ENCODE measurements at places on chromosomes 16 and 17.

GRCh38 chr17:82690786-82691489, 7.6 kb downstream of the RAB40B start:
- DNase-seq: no peak

DNA sequence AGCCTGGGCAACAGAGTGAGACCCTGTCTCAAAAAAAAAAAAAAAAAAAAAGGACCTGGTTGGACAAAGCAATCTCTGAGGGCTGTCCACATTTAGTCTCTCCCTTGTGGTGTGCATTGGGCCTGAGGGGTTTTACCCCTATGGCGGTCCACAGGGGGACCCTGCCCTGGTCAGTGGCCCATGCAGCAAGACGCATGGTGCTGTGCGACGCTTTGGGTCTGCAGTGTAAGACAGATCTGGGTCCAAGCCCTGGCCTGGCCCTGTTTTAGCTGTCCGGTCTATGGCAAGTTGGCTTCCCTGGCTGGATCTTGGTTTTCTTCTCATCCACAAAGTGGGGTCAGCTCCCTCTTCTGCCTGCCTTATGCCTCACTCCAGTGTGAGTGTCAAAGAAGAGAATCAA, 123.2 kb upstream of the NLRP1 start:
- no peak for DNase-seq

- DNase-seq: no peak
These were observed 23.0 kb downstream of the KATNB1 start for GRCh38 chr16:57758331-57759117.

GRCh38 chr17:31487648-31488263, 96.3 kb downstream of the RAB11FIP4 start:
- DNase-seq: no peak

DNA sequence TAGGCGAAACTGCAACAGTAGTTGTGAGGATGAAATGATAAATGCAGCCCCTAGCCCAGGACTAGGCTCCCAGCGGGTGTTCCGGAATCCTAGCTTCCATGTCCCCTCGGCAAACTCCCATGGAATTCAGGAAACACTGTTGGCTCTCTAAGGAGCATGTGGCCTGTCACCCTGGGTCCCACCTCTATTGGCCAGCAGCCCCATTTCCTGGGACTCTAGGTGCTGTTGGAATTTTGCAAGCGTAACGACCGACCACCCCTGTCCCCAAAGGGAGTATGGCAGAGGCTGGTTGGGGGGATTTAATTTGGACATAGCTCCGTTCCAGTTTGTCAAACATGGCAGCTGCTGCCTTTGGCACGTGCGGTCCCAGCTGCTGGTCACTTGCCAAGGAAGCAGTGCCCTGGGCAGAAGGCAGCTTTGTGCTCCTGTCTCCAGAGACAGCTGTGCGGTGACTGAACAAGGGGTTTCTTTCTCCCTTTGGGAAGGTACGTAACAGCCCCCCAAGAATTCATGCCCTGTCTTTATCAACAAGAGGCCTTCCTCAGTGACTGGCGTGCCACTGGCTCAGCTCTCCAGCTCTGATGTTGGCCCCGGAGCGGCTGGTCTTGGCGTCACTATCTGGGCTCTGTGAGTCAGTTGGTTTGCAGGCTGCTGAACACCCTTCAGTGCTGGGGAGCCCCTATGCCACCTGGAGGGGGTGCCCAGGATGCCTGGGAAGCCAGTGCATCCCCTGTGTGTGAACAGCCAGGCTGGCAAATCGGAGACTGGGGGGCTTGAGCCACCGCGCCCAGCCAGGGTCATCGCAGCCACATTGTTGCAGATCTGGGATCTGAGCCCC, 235.2 kb upstream of the TNRC6C start:
- DNase-seq: no peak

DNA sequence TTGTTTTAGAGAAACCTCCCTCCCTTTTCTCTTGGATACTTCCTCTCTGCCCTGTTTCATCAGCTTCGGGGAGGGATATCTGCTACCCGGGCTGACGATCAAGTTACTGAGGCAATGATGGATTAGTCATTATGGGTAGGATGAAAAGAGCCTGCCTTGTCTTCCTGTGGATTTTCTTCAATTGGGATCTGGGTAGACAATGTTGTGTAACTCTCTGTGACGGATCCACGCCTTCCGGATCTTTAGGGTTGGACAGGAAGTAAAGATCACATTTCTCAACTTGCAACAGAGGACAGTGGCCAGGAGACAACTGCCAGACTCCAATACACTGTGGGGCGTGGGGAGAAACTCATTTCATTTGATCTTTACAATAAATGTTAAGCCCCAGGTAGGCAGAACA, 11.3 kb upstream of the CHST6 start:
- peak; percentile 86 for DNase-seq

GRCh38 chr17:79952265-79952877, 83.3 kb downstream of the TBC1D16 start:
- no peak for DNase-seq

- no peak for DNase-seq
These were observed 106.2 kb upstream of the ZNF469 start for GRCh38 chr16:88276591-88276990.

GRCh38 chr17:56119936-56120335, 33.3 kb upstream of the ANKFN1 start:
- DNase-seq: no peak

DNA sequence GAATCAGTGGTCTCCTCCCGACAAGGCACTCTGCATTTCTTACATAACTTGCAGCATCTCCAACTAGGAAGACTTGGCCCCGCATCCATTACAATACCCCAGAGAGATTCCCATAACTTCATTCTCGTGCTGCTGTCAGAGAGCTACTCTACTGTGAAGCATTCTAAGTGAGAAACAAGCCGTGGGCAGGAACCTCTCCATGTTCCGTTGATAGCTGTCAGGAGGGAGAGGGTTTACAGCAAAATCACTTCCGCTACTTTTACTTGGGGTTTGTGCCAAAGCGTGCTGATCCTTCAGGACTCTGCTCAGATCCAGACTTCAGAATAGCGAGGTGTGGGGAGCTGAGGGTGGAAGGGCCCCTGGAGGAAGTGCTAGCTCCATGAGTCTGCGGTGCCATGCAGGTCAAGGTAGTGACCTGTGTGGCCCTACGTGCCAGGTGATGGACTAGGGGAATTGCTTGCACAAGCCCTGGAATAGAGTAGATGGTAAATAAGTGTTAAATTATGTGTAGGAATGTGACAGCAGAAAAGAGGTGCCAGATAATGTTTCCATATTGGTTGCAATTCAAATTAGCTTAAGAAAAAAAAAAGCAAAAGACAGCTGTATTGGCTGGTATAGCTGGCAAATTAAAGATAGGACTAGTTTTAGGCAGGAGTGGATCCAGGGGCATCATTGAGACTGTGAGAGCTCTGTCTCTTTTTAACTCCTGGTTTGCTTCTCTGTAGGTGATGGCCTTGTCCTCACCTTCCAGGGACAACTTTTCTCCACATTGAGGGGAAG, 358.5 kb upstream of the ERCC4 start:
- no peak for DNase-seq

GRCh38 chr17:41710472-41711090, 1.6 kb upstream of the GAST start:
- DNase-seq: no peak

GRCh38 chr16:47448830-47449575, 11.9 kb downstream of the ITFG1 start:
- no peak for DNase-seq

GRCh38 chr17:17792551-17793377, 44.0 kb downstream of the SREBF1 start:
- DNase-seq: no peak

GRCh38 chr17:13785981-13786598, 184.4 kb upstream of the HS3ST3A1 start:
- DNase-seq: peak; percentile 18

DNA sequence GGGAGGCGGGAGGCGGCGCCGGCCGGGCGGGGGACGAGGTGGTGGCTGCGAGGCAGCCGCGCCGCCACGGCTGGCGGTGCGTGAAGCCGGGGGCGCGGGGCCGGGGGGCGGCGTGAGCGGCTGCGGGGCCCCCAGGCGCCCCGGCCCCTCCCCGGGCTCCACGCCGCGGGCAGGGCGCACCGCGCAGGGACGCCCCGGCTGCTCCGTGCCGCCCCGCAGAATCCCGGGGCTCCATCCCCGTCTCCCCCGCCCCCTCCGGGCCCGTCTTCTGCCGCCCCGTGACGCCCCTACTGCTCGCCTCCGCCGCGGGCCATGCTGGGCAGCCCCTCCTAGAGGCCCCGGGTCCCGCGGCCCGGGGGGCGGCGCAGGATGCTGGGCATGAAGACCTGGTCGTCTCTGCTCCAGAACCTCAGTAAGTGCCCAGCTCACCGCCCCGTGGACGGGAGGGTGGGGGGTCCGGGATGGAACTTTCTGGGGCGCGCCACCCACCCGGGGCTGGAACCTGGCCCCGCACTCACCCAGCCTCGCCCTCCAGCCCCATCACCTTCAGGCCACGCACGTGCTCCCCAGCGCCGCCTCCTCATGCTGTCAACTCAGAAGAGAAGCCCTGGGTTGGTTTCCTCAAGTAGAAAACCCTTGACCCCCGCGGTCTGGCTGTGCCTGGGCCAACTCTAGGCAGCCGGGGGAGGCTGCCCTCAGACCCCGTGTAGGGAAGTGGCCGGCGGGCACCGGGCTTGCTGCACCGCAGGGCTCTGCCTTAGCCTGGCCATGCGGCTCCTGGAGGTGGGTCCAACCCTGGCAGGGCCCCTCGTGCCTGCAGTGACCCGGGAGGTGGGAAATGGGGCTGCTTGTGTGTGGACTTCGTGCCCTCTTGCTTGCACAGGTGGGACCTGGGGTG, 150.2 kb upstream of the GSE1 start:
- no peak for DNase-seq

- DNase-seq: no peak
These were observed 96.8 kb downstream of the CNTNAP4 start for GRCh38 chr16:76373998-76374397.

DNA sequence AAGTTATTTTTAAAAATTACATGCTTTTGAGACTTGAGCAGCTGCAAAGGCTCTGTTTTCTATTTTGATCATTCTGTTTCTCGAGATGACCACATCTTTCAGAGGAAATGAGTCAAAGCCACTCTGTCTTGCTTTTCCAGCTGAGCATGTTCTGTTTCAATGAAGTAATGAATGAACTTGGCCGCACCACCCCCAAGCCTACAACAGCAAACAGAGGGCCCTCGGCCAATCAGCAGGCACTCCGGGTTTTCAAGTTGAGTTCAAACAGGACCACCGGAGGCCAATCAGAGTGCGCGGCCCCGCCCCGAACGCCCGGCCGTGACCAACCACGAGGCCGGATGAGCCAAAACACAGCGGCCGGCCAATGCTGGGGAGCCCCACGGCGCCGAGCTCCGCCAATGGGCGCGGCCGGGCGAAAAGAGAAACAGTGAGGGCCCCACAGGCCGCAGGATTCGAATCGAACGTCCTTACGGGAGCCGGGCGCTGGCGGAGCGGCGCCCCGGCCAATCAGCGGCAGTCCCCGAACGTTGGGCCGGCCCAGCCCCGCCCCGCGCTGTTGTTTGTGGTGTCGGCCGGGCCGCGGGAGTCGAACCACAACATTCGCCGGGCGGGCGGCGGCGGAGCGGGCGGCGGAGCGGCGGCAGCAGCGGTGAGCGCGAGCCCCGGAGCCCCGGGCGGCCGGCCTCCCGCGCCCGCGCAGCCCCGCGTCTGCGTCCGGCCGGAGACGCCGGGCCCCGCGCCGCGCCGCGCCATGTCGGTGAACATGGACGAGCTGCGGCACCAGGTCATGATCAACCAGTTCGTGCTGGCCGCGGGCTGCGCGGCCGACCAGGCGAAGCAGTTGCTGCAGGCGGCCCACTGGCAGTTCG, at the start of gene UBALD2:
UBALD2 (plus strand) TSS at position 594 of the 869 bp plus-strand sequence; CDS start at position 752, 158 bp downstream.
- peak; percentile 99 for DNase-seq

DNA sequence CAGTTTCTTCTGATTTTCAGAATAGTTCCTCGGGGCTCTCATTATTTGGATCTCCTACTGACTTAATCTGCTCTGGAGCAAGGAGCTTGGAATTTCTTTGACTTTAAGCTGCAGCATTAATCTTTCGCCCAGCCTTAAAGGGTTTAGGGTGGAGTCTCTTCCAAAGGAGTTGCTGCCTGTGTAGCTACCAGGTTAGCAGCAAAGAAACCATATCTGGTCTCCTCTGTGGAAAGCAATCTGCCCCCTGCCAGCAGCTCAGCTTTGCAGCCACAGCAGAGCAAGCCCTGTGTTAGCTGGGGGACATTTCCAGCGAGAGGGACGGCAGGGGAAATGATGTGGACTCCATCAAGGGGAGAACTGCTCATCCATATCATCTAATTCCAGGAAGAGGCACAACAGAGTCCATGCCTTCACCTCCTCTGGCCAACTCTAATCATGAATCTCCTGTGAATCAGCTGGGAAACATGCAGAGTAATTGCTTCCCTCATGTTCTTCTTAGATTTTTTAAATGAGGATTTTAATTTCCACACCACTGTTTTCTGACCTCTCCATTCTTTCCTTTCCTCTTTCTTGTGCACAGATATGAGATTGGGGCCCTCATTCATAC, 827.6 kb upstream of the CA10 start:
- no peak for DNase-seq

DNA sequence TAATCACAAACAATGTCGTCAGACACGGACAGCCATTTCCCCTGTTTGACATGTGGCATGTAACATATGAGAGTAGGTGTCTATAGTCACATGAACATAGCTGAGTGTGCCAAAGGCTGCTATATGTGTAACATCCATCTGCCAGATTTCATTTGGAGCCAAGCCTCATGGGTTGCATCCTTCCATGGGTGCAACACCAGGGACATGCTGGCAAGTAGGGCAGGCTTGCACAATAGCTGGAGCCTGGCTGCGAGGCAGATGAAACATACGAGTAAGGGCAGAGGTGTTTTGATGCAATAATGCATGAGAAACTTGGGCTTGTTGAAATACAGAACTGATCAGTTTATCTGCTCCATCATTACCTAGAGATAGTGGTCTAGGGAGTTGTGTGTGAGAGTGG, 9.0 kb upstream of the ZNF689 start:
- DNase-seq: no peak

- DNase-seq: no peak
These were observed 2.0 kb upstream of the GRIN2C start for GRCh38 chr17:74861662-74862107.

DNA sequence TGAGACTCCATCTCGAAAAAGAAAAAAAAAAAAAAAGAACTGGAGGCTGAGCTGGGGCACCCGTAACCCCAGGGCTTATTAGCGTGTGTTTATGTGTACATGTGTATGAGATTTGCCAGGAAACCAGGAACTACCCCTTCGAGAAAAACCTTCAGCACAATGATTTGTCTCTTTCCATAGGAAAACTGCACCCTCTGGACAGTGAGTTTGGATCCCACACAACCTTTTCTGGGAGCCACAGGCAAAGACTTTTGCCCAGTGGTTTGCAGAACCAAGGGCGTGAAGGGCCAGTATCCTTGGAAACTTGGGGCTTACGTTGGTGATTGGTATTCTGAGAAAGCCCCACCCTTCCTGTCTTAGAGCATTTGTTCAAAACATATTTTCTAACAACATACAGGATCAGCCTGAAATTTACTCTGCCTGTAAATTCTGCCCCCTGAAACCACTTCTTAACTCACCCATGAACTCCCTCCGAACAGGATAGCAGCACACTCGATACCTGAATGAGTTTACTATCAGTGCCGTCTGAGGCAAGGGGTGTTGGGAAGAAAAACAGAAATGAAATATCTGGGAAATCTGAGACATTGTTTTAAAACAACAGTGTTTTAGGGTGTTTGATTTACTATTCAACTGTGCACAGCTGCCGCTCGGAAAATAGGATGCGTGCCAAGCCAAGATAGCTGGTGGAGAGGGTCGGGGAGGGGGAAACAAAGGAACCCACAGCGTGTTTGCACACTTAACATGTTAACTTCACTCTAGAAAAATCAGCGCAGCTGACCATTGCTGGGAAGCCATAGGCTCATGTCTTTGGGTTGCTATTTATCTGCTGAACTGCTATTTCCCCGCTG, 40.2 kb upstream of the MAF start:
- DNase-seq: no peak

- DNase-seq: no peak
These were observed 2.0 kb downstream of the YWHAE start for GRCh38 chr17:1398028-1398427.

All from AG09319 (cell line).